Stimulated activated CD8-positive, alpha-beta memory T cell treated with anti-CD3 and anti-CD28 coated beads, Interleukin-7, amount 100 ng/mL, for 24 hours (primary cell): ENCODE measurements at places on chromosomes 11 and 22.

DNA sequence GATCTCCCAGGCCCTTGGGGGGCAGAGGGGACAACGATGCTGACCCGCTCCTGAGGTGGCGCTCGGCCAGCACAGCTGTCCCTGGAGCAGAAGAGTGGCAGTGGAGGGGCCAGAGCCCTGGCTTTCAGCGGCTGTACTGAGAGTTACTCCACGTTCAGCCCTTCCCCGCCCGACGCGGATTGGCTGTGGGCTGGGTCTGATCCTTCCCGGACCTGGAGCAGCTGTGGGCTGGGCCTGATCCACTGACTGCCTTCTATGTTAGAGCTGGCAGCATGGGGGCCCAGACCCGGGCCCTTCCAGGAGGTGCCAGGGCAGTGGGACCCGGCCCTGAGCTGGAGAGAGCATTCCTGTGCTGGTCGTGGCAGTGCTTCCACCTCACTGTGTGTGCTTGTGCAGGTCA, 27.8 kb downstream of the YWHAH start:
- no peak for DNase-seq

GRCh38 chr11:68173926-68174325, 39.2 kb downstream of the KMT5B start:
- no peak for DNase-seq

- DNase-seq, result no peak
Measured at GRCh38 chr22:39773976-39774539, 119.5 kb downstream of the ENTHD1 start.

DNA sequence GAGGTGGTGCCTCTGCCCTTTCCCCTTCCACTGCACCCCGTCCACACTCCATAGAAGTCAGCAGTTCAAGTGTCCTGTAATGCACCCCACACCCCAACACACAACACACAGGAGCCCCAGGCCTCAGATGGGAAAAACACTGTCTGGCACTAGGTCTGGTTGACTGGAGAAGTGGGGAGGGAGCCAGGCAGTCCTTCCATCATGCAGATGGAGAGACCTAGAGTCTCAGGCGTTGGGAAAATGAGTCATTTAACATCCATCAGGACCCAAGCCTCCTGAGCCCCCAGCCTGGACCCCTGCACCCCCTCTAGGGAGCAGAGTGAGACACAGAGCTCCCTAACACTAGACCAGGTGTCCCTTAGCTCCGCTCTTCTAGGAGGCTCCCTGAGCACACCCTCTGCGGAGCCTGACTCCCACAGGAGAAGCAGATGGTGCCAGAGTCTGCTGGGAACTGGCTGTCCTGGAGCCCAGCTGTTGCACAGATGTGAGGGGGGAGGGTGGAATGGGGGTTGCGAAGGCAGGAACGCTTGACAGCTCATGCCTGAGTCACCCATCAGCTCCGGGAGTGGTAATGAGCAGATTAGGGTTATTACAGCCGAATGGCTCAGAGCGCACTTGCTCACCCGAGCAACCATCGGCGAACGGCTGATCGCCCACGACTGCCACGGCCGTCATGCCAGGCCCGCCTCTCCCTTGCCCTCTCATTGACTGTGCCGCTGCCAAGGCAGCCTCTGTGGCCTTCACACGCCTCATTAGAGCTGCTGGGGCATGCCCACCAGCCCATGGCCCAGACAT, 22.1 kb upstream of the SYT7 start:
- no peak for DNase-seq

DNA sequence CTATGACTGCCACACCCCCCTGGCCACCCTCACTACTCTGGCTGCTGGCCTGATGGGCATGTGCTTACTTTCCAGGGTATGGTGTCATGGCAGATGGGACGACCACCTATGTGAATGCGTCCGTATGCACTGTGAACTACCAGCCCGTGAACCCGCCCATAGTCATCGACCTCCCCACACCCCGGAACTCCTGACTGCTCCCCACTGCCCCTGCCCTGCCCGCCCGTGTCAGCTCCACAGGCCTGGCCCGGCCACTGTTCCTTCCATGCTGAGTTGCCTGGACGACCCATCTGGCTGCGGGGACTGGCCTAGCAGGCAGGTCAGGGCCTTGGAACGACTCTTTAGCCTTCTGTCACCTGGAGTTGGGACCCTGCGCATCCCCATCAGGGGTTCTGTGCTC, 93.6 kb downstream of the MPPED1 start:
- no peak for DNase-seq

- DNase-seq, result no peak
Measured at GRCh38 chr22:32544953-32545558, 70.4 kb downstream of the FBXO7 start.

- DNase-seq, result no peak
Measured at GRCh38 chr11:64996710-64997380, at the start of gene BATF2. TSS of gene BATF2 (minus strand) at chr11:64996971. CDS start at chr11:64996914, 57 bp downstream.

DNA sequence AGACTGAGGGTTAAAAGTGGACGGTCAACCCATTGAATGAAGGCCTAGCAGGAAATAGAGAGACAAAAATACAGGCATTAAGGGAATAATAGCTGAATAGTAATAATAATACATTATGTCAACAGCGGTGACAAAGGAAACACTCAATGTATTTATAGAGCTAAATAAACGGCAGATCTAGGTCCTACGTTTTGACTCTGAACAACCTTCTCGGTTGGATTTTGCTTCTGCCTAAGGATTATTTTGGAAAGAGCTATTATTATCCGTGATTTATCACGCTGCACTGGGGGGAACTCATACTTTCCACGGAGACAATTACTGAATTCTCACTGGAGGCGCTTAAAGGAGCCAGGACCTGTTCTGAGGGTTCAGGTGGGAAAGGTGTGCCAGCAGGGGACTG, 118.2 kb upstream of the KIRREL3 start:
- DNase-seq, result no peak

DNA sequence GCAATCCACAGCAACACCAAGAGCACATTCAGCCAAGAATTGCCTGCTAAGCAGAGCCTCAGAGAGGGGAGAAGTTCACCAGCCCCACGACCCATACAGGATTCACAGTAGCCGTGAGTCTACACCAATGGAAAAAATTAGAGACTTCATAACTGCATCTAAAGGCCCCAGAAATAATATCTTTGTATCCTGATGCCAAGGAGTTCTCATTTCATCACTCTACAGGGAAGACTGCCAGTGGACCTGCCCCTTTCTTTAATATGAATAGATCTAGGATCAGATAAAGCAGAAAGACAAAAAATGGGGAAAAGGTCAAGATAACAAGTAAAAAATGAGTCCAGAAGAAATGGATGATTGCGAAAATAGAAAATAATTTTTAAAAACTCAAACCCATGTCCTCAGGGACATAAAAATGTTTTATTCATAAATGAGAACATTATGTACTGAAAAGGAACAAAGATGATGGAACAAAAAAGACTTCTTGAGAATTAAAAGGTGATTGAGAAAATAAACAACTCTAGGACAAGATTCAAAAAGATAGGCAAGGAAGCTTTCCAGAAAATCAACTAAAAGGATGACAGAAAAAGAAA, 9.5 kb downstream of the APOL3 start:
- no peak for DNase-seq

DNA sequence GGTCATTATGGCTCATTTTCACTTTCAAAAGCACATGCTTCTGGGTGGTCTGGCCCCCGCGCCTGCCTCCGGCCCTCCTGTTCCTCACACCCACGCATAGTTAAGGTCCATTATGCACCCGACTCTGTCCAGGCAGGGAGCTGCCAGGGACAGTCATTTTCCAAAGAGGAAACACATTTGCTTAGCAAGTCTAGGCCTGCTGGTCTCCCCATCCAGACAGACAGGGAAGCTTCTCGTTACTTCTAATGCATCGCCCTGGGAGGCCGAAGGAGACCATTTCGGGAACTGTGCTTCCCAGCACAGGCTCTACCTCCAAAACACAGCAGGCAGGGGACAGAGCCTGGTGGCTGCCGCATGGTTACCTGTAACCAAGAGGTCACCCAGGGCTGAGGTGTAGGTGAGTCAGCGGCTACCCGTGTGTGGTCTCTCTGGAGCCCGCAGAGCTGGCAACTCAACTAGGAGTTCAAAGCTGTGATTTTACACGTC, 87.1 kb upstream of the SHANK2 start:
- no peak for DNase-seq

GRCh38 chr11:74325649-74326645, 14.5 kb upstream of the P4HA3 start:
- DNase-seq, result no peak

GRCh38 chr11:68940651-68941323, 37.1 kb downstream of the IGHMBP2 start:
- no peak for DNase-seq

- no peak for DNase-seq
Measured at GRCh38 chr11:95412074-95412473, 181.1 kb upstream of the SESN3 start.

- peak; percentile 9 for DNase-seq
Measured at GRCh38 chr11:14499178-14499559, 442 bp downstream of the COPB1 start.

DNA sequence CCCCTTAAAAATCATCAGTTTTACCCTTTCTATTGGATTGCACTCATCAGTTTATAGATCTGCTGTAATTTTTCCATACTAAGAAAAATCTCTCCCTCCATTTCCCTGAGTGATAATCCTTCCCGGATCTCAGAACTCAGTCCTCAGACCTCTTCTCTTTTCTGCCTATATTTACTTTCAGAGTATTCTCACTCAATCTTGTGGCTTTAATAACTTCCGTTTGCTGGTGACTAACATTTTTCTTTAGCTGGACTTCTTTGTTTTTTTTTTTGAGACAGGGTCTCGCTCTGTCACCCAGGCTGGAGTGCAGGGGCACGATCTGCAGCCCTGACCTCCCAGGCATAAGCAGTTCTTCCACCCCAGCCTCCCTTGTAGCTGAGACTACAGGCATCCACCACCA, 10.4 kb downstream of the ATXN10 start:
- no peak for DNase-seq

- DNase-seq, result no peak
Measured at GRCh38 chr22:49925525-49926128, 7.2 kb downstream of the CRELD2 start.

GRCh38 chr11:17395978-17396377, 7.5 kb upstream of the KCNJ11 start:
- no peak for DNase-seq

DNA sequence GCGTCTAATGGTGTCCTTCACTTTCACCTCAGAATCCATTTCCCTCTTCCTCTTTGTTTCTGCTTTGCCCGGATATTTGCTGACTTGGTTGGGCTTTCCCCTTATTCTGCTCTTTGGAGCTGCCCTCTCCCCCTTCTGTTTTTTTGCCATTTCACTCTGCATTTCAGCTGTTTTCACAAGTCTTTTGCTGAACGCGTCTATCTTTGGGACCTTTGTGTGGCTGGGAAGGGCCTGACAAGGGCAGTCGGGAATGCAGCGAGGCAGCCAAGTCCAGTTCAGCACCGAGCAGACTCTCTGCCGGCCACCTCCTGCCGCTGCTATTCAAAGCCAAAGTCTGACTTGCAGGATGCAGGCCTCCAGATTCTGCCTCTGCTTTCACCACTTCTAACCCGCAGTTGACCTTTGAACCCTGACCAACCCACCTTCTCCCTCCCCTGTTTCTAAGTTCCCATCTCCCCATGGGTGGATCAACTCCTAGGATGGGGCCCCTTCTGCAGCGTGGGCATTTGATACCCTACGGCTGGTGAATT, 38.2 kb downstream of the FEZ1 start:
- no peak for DNase-seq

GRCh38 chr11:115955803-115956202, 451.6 kb upstream of the CADM1 start:
- no peak for DNase-seq

DNA sequence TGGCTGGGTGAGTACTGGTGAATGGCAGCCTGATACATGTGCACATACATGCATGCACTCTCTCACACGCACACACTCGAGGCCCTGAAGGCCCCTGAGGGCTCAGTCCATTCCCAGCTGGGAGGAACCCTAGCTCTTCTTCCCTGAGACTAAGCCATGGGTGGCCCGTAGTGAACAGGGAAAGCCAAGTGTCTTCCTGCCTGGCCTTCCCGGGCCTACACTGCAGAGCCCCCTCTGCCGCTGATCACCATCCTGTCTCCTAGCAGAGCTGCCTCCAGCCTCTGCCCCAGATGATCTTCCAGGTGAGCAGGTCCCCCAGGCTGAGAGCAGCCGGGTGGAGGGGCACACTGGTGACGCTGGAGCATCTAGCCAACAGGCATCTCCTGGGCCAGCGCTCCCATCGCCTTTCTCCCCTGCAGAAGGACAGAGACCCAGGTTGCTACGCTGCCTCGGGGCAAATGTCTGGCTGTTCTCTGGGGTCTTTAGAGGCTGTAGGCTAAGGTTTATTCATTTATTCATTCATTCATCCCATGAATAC, 57.3 kb downstream of the CD82 start:
- no peak for DNase-seq

DNA sequence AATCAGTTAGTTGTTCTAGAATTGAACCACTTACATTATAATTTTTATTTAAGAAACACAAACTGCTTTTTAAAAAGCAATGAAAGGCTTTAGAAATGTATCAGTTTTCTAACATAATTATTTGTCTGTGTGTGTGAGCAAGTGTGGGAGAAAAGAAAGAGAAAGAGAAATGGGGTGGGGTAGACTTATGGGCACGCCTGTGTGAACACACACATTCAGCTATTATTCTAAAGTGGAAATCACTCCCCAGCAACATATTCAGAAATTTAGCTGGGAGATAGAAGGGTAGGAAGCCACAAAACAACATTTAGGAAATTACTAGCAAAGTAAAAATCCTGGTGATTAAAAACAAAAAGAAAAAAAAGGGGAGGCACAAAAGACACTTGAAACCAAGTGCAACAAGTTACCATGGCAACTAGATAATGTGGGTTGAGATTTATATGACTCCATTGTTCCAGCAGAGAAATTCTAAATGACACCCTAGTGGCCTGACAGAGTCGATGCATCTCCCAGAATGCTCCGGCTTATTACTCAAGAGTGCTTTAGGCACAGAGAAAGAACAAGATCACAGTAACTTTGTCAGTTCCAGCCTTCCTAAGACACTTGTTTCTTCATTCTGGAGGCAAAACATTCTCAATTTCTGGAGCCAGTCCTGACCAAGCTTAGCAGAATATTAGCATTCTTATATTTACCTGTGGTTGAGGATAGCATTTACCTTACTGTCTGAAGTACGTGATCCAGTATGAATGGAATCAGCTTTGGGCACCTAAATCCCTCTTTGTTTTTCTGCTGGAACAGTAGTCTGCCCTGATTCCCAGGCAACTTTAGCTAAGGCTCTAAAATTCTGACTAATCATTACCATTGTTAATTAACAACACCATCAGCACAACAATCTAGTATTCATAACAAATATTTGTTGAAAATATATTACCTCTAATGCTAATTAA, 444.4 kb downstream of the DLG2 start:
- no peak for DNase-seq

DNA sequence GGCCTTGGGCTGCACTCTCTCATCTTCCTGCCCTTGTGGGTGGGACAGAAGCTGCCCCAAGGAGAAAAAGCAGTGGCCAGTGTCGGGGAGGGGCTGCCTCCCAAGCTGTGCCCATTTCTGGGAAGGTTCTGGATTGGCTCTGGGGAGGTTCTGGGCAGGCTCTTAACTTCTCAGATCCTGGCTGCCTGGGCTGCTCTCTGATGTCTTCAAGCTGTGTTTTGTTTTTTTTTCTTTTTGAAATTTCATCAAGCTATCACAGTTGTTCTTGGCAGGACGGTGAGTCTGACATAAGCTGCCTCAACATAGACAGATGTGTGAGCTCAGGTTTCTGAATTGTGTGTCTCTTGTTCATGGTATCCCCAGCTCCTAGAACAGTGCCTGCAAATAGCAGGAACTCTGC, 1032.0 kb downstream of the BRD1 start:
- DNase-seq, result no peak
